CD4-positive, alpha-beta T cell (primary cell): ENCODE measurements at places on chromosomes 5 and 9.

DNA sequence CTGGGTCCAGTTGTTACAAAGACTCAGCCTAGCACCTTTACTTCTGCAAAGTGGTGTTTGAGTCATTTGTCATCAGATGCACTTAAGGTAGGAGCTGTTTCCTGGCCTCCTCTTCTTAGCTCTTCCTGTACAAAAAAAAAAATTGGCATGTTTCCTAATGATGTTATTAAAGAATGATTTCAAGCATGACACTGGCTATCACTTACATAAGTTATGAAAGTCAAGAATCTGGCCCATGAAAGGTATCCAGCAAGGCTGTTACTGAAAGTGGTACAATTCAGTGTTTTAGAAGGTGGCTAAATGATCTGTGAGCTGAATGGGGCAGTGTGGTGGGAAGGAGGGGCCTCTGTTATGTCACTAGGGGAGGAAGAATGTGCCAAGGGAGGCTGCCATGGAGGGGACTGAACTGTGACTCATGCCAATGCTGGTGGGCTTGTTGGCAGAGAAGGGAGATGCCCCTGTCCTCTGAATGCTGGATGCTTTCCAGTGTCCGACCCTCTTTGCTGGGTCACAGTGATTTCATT lies 175.1 kb upstream of the MAP1B start:
- no peaks in the 10 kb centered on the region for H3K36me3 ChIP-seq
- no peaks in the 10 kb centered on the region for H3K27me3 ChIP-seq
- H3K27ac ChIP-seq, result no peak overlapping the region
- no peak overlapping the region for H3K4me3 ChIP-seq

DNA sequence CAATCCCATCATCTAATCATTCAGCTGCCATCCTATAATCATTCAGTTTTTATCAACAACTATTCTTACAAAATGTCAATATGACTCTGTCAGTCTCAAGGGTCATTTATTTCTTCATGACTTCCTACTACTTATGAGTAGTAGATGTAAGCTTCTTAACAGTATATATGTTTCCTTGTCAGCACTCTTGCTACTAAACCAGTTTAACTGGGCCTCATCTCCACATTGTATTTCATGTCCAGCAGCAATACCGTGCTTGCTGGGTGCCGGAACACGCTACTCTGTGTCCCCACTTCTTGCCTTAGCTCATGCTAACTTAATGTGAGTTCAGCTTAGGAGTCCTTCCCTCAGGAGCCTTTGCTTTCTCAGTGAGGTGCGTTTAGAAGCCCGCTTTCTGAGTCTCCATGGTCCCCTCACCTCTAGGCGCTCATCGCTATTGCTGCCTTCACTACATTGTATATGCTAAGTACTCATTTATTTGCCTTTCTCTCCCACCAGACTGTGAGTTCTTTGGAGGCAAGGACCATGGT lies 32.9 kb downstream of the ELL2 start:
- no peaks in the 10 kb centered on the region for H3K27me3 ChIP-seq
- no peak overlapping the region for H3K27ac ChIP-seq
- no peaks in the 10 kb centered on the region for H3K4me1 ChIP-seq

DNA sequence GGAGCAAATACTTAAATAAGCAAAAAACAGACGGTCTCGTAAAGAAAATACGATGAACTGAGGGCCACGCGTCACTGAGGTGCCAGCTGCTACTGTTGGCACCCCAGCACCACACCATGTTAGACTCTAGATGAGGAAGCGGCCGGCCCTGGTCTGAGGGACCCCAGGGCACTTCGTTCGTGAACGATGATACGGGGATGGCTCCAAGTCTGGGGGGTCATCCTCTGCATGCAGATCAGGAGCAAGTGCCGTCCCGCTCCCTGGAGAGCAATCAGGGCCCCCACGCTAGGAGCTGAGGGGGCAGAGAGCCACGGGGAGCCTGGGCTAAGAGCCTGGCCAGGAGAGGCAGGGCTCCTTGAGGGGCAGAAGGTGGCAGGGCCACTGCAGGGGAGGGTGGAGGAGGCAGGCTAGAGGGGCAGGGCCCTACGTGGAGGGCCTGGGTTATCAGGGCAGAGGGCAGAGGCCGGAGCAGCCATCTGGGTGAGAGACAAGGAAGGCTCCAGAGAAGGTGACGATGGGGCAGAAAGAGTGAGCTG lies 24.1 kb downstream of the SARDH start:
- no peaks in the 10 kb centered on the region for H3K36me3 ChIP-seq
- H3K4me3 ChIP-seq, result no peak overlapping the region
- no peaks in the 10 kb centered on the region for H3K27me3 ChIP-seq
- peaks cover 28% of the 10 kb centered on the region for H3K4me1 ChIP-seq

DNA sequence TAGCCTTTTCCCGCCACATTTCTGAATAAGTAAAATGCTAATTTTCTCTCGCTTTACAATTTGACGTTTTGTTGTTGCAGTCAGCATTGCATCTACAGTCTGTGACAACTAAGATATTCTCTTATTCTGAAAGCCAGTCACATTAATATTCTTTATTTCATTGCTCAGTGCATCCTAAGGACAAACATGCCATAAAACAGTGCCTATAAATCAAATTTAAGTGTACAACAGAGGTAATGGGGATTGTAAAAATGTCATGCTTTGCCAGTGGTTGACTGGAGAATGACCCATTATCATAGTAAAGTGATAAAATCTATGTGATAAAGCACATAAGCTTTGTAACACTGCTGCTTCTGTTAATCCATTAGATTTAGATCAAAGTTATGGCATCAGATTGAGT lies 1850.0 kb upstream of the ACO1 start:
- H3K36me3 ChIP-seq, result no peaks in the 10 kb centered on the region
- no peaks in the 10 kb centered on the region for H3K27me3 ChIP-seq

DNA sequence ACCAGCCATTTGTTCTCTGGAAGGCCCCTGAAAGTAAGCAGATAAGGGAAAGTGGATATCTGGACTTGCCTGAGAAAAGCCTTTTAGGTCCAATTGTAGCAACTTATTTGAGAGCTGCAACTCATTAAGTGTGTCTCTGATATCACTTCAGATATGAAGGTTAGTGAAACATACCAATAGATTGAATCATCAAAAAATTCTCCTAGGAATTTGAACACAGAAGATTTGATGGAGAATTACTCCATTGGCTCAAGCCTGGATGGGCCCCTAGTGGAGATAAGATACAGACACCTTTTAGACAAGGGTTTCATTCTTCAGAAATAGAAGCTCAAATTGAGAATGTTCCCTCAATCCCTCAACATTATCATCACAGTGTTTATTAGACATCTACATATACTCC lies 356.7 kb downstream of the NDUFS4 start:
- no peak for DNase-seq
- H3K27me3 ChIP-seq, result no peaks in the 10 kb centered on the region
- H3K4me3 ChIP-seq, result no peak overlapping the region
- H3K4me1 ChIP-seq, result no peaks in the 10 kb centered on the region
- H3K27ac ChIP-seq, result no peak overlapping the region
- H3K36me3 ChIP-seq, result no peaks in the 10 kb centered on the region

- H3K36me3 ChIP-seq, result peaks cover 3% of the 10 kb centered on the region
- H3K27ac ChIP-seq, result no peak overlapping the region
- no peak overlapping the region for H3K4me3 ChIP-seq
Observed at GRCh38 chr5:154466671-154467070, 11.4 kb downstream of the HAND1 start.

DNA sequence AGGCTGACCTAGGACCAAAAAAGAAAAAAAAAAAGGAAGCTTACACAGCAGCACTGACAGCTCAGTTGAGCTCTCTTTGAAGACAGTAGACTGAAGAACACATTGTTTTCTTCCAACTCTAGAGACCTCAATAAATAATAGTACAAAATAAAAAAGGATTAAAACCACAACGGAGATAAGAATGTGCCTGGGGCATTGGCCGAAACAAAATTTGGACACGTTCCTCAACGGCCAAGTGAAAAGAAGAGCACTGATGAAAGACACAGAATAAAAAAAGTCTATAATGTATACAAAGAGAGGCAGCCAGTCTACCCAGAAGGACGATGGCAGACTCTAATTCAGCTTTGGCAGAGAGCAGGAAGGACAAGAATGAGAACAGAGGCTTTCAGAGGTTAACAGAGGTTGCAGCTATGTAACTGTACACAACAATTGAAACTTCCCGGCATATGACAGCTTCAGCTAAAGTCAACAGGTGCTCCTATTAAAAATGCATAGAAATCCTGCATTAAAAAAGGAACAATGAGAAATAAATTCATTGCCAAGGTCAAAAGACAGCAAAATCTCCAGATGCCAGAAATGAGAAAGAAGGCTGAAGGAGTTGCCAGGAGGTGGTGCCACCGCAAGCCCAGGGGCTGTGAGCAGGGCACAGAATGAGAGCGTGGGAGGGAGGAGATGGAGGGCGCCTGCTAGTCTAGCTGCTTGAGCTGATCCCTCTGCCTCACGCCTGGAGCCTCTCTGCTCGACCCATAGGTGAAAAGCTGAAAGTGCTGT lies 113.9 kb downstream of the DCP2 start:
- H3K27me3 ChIP-seq, result no peaks in the 10 kb centered on the region
- peak; percentile 22 for DNase-seq
- no peaks in the 10 kb centered on the region for H3K36me3 ChIP-seq
- H3K4me1 ChIP-seq, result no peaks in the 10 kb centered on the region
- H3K4me3 ChIP-seq, result no peak overlapping the region
- no peak overlapping the region for H3K27ac ChIP-seq
